ENCODE measurements at places on chromosomes 6 and 20.

- DNase-seq, result no peak
These were observed 14.2 kb upstream of the FOXC1 start for GRCh38 chr6:1595271-1596087.

DNA sequence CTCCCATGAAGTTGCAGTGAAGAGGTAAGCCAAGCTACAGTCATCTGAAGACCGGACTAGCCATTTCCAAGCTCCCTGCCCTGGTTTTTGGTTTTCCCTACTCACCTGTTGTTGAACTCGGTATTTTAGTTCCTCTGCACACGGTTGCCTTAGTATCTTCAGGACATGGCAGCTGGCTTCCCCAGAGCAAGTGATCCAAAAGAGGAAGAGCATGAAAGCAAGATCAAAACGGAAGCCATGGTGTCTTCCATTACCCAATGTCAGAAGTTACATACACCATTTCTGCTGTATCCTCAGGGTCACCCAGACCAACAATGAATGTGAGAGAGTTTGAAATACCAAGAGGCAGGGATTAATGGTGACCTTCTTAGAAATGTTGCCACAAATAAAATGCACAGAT lies 276.6 kb upstream of the CNR1 start:
- no peak for DNase-seq

DNA sequence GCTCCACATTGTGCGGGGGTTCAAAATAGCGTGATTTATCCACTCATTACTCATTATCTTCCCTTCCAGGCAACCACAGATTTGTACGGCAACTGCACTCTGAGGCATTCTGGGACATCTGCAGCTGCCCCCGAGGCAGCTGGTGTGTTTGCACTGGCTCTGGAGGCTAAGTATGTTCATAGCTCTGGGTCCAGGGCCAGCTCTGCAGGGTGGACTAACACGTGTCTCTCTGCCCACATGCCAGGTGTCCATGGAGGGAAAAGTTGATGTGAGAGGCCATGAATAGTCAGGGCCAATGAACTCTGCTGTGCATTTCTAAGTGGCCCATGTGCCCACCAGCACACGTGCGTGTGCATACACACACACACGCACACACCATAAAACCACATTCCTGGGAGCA lies 74.9 kb downstream of the BFSP1 start:
- no peak for DNase-seq

DNA sequence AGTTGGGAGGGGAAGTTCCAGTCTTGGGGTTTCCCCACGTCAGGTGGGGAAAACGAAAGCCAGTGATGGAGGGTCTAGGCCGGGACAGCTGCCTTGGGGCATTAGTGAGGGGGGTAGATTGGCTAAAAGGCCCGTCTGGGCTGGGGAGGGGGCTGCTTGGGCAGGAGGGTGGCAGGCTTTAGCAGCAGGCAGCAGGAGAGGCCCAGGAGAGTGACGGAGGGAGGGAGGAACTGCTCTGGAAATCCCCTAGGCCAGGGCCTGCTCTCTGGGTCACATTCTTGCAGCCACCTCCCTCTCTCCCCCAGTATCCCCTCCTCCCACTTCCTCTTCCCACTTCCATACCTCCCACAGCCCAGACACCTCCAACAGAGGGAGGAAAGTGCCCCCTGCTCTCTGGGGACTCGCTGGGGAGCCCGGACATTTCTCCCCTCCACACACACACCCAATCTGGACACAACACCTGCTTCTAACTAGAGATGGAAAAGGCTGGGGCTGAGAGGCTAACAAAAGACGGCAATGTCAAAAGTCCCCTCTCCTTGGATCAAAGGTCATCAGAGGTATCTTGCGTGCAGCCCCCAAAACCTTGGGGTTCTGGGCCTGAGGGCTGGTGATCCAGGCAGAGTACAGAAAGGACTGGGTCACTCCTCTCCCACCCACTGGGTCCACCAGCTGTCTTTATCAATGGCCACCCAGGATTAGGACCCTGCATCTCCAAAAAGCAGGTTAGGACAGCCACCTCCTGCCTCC lies 1.8 kb downstream of the NFKBIE start:
- no peak for DNase-seq

DNA sequence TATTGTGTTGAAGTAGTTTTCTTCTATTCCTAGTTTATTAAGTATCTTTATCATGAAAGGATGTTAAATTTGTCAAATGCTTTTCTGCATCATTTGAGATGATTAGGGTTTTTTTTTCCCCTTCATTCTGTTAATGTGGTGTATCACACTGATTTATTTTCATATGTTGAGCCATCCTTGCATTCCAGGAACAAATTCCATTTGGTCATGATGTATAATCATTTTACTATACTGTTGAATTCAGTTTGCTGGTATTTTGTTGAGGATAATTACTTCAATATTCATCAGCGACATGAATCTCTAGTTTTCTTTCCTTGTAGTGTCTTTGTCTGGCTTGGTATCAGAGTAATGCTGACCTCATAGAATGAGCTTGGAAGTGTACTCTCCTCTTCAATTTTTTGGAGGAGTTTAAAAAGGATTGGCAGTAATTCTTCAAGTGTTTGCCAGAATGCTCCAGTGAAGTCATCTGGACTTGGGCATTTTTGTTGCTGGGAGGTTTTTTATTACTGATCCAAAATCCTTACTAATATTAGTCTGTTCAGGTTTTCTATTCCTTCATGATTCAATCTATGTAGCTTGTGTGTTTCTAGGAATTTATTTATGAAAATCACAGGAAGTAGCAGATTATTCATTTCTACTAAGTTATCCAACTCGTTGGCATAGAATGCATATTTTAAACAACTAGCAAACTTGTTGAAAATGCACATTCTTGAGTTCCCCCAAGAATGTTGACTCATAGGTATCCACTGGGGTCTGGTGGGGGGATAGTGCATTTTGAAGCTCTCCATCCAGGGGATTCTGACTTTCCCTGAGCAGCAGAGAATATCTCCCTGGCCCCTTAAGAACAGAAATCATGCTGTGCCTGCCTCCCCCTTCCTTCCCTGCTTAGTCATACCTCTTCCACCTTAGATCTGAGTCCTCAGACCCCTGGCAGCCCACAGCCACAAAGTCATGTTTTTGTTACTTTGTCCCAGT lies 187.1 kb downstream of the BMP7 start:
- peak; percentile 88 for DNase-seq

GRCh38 chr6:112021691-112022310 lies 32.1 kb upstream of the CCN6 start:
- DNase-seq, result no peak

- DNase-seq, result peak; percentile 63
These were observed 132.8 kb upstream of the ZNF184 start for GRCh38 chr6:27605401-27606342.

DNA sequence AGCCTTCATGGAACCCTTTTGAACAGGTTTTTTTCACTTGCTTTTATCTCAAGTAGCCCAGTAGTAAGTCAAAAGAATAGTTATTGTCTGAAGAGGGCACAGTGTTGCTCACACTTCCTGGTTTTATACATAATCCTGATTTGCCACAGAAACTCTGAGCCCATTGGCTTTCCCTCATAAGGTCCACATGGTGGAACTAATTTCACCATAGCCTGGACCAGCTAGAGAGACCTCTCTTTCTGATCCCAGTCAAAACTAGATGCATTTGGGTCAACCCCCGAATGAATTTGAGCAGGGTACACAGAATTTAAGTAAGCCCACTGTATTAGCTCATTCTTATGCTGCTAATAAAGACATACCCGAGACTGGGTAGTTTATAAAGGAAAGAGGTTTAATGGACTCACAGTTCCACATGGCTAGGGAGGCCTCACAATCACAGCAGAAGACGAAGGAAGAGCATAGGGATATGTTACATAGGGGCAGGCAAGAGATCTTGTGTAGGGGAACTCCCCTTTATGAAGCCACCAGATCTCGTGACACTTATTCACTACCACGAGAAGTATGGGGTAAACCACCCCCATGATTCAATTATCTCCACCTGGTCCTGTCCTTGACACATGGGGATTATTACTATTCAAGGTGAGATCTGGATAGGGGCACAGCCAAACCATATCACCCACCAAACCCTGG lies 6.2 kb downstream of the RWDD2A start:
- DNase-seq, result no peak

DNA sequence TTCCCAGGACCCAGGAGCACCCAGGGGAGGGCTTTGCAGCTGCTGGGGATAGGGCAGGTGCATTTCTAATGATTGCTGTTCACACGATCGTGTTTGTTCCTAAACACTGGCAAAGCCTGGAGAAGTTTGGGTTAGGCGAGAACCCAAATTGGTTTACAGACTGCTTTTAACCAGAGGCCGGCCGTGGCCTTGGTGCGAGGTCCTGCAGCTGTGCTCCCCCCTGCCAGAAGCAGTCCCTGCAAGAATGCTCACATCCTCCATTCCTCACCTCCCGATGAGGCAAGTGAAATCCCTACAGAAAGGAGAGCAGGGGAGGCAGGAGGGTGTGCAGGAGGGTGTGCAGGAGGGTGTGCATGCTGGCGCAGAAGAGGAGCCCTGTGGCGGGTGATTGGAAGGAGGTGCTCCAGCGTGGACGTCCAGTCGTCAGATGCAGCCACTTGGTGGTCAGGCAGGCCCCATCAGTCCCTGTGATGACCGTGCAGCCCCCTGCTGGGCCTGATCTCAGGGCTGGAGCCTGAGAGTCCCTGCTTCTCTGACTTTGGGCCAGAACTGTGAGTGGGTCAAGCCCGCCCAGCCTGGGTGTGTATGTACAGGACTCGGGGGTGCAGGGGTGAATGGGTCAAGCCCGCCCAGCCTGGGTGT lies 55.7 kb upstream of the FRMD1 start:
- no peak for DNase-seq

GRCh38 chr20:43420192-43420591 lies 37.5 kb upstream of the SRSF6 start:
- DNase-seq, result no peak

DNA sequence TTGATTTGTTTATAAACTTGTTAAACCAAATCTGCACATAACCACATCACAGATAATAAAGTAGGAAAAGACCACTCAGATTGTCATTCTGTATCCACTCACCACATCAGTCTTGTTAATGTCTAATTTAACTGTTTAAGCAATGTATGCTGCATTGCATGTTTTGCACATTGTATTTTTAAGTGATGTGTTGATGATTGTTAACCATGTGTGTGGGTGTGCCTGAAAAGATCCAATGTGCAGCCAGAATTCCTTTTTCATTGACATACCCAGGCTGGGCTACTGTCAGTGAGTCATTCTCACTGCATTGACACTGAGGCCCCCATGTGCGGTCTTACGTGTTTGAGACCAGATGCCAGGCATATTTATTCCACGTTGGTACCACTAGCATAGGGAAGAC lies 167.3 kb downstream of the TRMT11 start:
- DNase-seq, result peak; percentile 72

GRCh38 chr6:157376706-157377230 lies 4.2 kb upstream of the ZDHHC14 start:
- DNase-seq, result peak; percentile 62

DNA sequence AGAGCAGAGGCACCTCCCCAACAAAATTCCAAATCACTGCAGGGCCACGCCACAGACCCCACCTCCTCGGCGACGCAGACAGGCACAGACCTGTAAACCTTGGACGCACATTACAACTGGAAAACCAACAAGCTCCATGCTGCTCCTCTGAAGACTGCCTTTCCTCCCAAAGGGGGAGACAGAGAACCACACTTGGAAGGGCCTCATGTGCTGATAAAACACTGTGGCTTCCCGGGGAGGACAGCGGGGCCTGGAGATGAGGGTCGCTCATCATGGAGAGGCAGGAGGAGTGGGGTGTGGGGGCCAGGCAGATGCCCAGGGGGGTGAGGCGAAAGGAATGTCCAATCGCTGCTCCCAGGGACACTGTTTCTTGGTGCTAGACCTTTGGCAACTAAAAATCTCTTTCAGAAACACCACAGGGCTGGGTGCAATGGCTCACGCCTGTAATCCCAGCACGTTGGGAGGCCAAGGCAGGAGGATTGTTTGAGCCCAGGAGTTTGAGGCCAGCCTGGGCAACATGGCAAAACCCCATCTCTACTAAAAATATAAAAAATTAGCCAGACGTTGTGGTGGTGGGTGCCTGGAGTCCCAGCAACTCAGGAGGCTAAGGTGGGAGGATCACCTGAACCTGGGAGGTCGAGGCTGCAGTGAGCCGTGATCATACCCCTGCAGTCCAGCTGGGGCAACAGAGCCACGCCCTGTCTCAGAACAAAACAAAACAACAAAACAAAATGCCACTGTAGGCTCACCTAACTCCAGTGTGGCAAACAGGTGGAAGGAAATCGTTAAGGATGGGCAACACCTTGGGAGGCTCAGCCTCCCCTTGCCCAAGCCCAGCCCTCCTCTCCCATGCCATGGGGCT lies 53.8 kb downstream of the ABHD12 start:
- DNase-seq, result peak; percentile 16

DNA sequence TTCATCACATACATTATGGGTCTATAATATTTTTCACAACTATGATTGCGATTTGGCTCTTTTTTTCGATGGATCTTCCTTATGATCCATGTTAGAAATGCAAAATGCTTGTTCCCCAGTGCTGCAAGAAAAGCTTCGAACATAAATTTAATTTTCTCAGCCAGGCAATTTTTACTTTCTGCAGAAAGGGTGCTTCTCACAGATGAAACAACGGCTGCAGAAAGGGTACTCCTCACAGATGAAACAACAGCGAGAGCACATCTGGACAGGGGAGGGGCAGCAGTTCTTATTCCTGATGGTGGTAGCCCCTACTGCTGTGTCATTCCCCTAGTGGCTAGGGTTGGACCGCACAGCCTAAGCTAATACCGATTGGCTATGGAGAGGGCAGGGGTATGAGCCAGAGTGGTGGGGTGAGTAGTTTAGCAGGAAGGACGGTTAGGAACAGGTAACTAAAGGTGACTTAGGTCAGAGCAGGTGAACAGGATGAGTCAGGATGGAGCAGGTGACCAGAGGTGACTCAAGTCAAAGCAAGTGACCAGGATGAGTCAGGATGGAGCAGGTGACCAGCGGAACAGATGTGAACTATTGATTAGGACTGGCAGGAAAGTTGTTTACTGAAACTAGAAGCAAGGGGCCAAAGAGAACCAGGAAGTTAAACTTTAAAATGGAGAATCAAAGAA lies 13.4 kb upstream of the TREML4 start:
- DNase-seq, result no peak

- DNase-seq, result no peak
These were observed 60.2 kb downstream of the LRRC1 start for GRCh38 chr6:53854843-53855567.

- DNase-seq, result peak; percentile 71
These were observed 131.2 kb upstream of the CDH4 start for GRCh38 chr20:61120595-61121515.

GRCh38 chr20:10671221-10671918 lies 2.4 kb downstream of the JAG1 start:
- peak; percentile 89 for DNase-seq

- peak; percentile 54 for DNase-seq
These were observed 194.8 kb downstream of the COL9A1 start for GRCh38 chr6:70107852-70108629.

- no peak for DNase-seq
These were observed 73.7 kb downstream of the EDN1 start for GRCh38 chr6:12363651-12364381.
